ENCODE measurements at places on chromosomes 12 and 14.

GRCh38 chr14:64709126-64709525 lies 4.9 kb downstream of the PLEKHG3 start:
- DNase-seq, result no peak

GRCh38 chr12:41013881-41014642 lies 174.1 kb upstream of the PDZRN4 start:
- no peak for DNase-seq

DNA sequence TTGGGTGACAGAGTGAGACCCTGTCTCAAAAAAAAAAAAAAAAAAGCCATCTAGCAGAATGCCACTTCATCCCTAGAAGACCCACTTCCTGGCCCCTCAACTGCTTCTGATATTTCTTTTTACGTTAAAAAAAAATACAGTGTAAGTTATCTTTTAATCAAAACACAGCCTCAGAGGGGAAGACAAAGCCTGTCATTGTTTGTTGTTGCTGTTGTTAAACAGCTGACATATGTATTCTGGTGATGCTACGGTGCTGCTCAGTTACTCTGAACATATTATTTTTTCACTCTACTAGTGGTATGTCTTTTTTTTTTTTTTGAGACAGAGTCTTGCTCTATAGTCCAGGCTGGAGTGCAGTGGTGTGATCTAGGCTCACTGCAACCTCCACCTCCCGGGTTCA lies 75.4 kb downstream of the PAPLN start:
- no peak for DNase-seq

DNA sequence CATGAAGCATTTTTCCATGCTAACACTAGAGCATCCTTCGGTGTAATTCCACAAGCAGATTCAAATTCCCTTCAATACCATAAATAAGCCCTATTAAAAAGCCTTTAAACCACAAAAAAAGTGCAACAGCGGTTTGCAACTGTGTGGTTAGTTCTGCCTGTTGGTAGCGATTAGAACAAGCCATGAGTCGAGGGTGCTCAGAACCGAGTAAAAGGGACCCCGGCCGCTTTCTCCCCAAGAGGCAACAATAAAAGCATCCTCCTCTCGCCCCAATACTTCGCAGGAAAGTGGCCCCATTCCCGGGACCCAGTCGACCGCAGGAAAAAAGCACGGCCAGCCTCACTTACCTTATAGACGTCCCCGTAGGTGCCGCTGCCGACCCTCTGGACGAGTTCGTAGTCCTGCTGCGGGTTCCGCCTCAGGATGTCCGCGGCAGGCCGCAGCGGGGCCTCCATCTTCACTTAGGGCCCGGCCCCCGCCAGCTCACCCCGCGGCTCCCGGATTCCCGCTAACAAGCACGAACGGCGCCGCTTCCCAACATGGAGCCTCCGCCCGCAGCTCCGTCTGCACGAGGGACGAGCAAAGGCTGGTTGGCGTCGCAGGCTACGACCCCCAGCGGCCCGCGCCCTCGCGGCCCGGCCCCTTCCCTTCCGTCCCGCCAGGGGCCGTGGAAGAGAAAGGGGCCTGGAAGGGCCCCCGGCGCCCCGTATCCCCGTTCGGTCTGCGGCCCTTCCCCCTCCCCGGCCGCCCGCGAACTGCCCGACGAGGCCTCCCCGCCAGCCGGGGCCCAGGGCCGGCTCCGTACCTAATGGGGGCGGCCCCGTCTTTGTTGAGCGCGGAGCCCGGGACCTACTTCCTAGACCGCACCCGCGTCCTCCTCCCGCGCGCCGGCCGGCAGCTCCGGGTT lies 521 bp downstream of the MAP4K5 start:
- DNase-seq, result peak; percentile 62

DNA sequence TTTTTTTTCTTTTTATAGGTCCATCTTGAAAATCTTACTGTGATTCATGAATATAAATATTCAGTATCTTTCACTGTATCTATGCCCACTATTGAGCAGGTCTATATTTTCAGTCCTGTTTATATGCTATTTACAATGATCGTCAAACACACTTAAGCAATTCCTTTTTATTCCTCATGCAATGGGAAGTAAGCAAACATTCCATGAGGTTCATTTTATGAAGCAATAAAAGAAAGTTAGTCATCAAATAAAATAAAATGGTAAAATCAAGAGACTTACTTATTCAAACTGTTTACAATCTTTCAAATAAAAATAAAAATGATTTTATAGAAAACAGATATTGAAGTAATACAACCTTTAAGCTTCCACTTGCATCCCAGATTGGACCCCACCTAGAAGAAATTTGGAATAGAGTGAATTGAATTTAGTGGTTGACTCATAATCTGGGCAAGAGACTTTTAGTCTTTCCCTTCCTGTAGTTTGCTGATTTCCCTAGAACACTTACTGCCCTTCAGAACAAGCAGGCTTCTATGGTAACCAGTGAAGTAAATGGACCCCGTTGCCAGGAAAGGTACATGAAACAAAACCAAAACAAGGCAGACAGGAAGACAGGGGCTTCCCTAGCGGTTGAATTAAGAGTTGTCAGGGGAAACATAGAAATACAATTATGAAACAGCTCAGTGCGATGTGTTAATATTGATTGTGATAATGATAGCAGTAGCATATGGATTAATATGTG lies 241.0 kb upstream of the ATP2B1 start:
- DNase-seq, result no peak

DNA sequence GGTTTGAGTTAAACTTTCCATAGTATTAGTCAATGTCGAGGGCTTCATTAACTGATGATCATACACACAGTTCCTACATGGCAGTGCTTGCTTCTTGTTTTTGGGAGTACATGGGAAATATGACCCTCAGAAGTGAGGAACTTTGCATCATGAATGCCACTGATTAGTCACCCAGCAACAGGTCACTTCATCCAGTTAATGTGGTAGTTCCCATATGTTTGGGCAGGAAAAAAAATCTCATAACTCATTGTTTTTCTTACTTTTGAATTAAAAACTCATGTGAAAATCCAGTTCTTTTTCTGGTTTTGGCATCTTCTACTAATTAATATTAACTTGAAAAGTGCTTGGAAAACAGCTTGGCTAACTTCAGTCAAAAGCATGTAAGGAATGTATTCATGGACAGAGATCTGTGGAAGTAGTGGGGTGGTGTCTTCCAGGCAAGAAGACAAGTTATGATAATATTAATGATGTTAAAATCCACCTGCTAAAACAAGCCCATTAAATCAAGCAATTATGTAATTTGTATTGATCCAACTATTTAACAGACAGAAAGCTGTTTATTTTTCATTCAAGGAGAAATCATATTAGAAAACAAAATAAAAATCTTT lies 309.1 kb upstream of the NAV3 start:
- DNase-seq, result no peak

Measured in H9 (cell line).